ENCODE measurements at places on chromosomes 13 and 19.

DNA sequence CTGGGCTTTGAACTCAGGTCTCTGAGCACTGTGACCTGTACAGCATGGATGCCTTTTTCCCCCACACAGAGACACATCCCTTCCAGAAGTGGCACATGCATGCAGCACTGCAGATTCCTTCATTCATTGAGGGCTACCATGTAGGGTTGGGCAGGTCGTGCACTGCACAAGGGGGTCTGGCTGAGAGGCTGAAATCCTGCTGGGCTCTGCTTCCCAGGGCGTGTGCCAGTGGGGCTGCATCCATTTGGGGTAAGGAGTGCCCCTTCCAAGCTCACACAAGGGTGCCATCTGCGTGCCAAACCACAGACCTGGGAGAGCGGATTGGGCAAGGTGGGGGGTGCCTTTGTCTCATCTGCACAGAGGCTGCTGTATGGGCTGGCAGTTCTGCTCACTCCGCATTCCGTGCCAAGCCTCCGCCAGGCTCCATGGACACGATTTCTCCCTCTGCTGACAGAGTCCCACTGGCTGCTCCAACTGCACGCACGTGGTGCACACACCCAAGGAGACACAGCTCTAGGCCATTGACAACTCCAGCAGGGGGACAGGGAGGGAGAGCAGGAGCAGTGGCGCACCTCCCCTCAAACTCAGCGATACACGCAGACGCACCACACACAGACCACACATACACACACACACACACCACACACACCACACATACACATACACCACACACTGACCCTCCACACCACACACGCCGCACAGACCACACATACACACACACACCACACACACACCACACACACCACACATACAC, 4.5 kb upstream of the SHISA7 start:
- no peak for DNase-seq

DNA sequence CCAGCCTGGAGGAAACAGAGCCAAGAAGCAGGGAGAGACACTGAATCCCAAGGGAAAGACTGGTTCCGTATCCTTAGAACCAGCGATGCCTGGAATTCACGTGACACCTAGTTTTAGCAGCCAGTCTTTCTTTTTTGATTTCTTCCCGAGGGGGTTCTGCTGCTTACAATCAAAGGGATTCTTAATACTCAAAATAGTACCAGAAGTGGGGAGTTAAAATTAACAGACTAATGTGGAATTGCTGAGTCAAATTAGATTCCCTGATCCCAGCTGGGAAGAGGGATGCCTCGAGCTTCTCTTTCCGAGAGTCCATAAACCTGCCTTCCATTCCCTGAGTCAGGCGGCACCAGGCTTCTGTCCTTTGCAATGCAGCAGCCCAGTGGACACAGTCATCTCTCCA, 4.8 kb upstream of the MATK start:
- no peak for DNase-seq

GRCh38 chr13:110521296-110521680, 40.2 kb downstream of the RAB20 start:
- DNase-seq: no peak

DNA sequence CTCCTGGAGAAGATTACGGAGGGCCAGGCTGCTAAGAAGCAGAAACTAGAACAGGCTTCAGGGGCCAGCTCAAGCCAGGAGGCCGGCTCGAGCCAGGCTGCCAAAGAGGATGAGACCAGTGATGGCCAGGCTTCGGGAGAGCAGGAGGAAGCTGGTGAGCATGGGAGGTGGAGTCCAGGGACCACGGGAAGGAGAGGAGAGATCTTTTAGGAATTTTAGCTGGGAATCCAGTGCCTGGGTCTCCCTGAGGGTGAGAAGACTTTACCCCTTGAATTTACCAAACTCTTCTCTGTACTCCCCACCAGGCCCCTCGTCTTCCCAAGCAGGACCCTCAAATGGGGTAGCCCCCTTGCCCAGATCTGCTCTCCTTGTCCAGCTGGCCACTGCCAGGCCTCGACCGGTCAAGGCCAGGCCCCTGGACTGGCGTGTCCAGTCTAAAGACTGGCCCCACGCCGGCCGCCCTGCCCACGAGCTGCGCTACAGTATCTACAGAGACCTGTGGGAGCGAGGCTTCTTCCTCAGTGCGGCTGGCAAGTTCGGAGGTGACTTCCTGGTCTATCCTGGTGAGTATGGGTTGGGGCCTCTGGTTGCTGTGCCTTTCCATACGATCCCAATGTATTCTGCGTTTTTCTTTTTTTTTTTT, 824 bp downstream of the TSEN34 start:
- DNase-seq: no peak

- no peak for DNase-seq
Measured at GRCh38 chr19:46863818-46864629, 3.2 kb downstream of the ARHGAP35 start.

DNA sequence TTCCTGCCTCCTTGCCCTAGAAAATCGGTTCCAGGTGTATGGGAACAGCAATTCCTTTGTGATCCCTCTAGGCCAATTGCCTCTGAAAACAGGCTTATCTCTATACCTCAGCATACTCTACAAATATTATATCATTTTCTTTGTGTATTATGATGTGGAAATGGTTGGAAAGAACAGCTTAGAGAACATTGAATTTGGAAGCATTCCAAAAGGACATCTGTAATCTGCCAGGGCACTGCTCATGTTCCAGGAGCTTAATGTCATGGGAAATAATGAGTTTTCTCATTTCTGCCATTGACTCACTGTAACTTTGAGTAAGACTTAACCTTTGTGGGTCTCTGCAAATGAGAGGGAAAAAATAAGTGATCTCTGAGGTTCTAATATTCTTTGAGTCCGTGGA, 147.3 kb downstream of the UFM1 start:
- no peak for DNase-seq

DNA sequence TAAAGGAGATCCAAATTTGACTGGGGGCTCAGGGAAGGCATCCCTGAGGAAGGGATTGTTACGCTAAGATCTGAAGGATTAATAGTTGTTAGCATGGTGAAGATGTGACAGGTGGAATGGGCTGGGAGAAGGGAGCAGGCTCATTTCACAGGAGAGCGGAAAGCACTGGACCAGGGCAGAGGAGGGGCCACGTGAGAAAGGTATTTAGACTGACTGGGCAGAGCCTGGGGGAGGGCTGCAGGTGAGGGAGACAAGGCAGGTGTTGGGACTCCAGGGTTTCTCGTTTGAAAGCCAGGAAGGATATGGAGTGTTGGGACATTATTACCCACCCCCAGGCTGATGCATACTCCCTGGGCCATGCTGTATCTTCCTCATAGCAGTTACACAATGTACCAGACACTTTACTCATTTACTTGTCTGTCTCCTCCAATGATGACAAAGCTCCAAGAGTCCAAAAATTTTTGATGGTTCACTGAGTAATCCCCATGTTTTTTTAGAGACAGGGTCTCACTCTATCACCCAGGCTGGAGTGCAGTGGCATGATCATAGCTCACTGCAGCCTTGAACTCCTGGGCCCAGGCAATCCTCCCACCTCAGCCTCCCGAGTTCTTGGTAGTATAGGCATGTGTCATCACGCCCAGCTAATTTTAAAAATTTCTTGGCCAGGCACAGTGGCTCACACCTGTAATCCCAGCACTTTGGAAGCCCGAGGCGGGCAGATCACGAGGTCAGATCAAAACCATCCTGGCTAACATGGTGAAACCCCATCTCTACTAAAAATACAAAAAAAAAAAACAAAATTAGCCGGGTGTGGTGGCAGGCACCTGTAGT, 2.3 kb downstream of the TRAPPC6A start:
- DNase-seq: no peak

- DNase-seq: no peak
Measured at GRCh38 chr19:21022996-21023395, 2.5 kb downstream of the ZNF430 start.
